Prostate gland (tissue), 2 donors: ENCODE measurements at places on chromosomes 5 and 9. TPM values are rescaled to one million over a fixed set of nuclear protein-coding genes. Genes with fewer than 3 reads are reported as not detected.
A peak's percentile ranks its signal among the peaks of the same experiment; 100 is the strongest.

GRCh38 chr9:101443364-101443771 is 7.8 kb upstream of the ALDOB start:
- no peak for DNase-seq
- H3K4me1 ChIP-seq: no peaks in the 10 kb centered on the region
- no peaks in the 10 kb centered on the region for H3K36me3 ChIP-seq
- no peak overlapping the region for H3K4me3 ChIP-seq

LRRC19 gene
- total RNA-seq: not detected

NUTM2F gene
- total RNA-seq: not detected

CXCL14 gene
- total RNA-seq: 2.2 TPM

FBP1 gene
- total RNA-seq: 41.4 TPM

SPOCK1 gene
- total RNA-seq: 89.4 TPM

TLE1 gene
- 89.5 TPM for total RNA-seq

CD74 gene
- total RNA-seq: 425 TPM

PCDHA9 gene
- 0.14 TPM for total RNA-seq

GRCh38 chr9:134284273-134284672 is 42.0 kb upstream of the RXRA start:
- H3K27ac ChIP-seq: peak overlapping the region; percentile 5
- H3K27me3 ChIP-seq: no peaks in the 10 kb centered on the region
- H3K36me3 ChIP-seq: no peaks in the 10 kb centered on the region
- peak; percentile 76 for DNase-seq
- peaks cover 11% of the 10 kb centered on the region for H3K4me1 ChIP-seq

DMRTA1 gene
- total RNA-seq: 1.6 TPM

BASP1 gene
- total RNA-seq: 142 TPM

GRCh38 chr9:28502741-28503140 is 929.5 kb upstream of the C9orf72 start:
- no peaks in the 10 kb centered on the region for H3K36me3 ChIP-seq
- no peak overlapping the region for H3K27ac ChIP-seq
- H3K4me1 ChIP-seq: no peaks in the 10 kb centered on the region
- no peaks in the 10 kb centered on the region for H3K27me3 ChIP-seq
- DNase-seq: no peak

DNA sequence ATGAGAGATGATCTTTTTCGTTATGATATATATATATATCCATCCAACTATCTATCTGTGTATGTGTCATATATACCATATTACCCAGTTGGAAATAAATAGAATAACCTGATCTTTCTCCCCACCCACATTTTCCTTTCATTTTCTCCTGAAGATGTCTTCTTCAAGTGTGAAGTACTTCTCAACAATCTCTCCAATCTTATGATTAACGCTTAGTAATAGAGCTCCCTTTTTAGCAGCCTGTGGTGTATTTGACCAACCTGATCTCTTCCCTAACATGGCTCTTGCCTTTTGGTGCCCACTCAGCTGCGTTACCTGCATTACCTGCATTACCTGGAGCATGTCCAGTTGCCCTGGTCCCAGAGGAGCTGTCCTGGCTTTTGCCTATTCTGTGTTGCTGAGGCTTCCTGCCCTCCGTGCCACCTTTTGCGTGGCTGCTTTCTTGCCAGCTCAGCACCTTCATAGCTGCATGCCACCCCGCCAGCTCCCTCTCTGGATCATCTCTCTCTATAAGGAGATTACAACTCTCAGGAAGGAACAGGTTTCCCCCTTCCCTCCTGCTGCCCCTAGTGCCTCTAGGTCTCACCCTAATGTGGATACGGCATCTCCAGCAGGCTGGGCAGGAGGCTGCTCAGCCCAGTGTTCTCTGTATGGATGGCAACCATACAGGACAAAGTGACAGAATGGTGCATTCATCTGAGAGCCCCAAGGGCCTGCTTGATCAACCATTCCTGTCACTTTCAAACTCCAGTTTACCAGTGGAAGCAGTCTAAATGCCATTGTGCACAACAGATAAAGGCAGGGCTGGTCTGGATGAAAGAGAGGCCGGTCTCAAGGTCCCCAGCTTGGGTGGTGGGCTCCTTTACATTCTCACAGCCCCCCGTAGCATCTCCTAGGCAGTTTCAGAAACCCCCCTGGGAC is 126.7 kb downstream of the GADD45G start:
- DNase-seq: no peak
- H3K4me1 ChIP-seq: no peaks in the 10 kb centered on the region
- no peak overlapping the region for H3K27ac ChIP-seq
- H3K4me3 ChIP-seq: no peak overlapping the region
- H3K27me3 ChIP-seq: no peaks in the 10 kb centered on the region
- no peaks in the 10 kb centered on the region for H3K36me3 ChIP-seq

DNA sequence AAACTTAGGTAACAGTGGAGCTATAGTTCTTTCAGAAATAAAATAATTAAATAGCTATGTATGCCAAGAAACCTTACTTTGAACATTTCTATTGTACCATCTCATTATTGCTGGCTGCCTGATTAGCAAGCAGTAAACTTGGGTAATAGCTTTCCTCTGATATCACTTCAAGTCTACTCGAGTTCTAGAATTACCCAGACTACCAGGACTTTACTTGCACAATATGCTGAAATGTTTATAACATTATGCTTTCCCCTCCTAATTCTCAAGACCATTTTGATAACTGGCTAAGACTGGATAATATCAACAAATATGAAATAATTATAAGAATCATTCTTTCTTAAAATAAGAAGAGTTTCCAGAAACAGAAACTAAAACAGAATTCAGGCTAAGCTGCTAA is 512.6 kb downstream of the RAB3C start:
- no peak for DNase-seq
- H3K4me1 ChIP-seq: no peaks in the 10 kb centered on the region
- no peak overlapping the region for H3K27ac ChIP-seq
- H3K27me3 ChIP-seq: no peaks in the 10 kb centered on the region
